ENCODE measurements at places on chromosomes 11 and 22.

- no peak for DNase-seq
These were observed 4.6 kb downstream of the CD151 start for GRCh38 chr11:837189-837989.

DNA sequence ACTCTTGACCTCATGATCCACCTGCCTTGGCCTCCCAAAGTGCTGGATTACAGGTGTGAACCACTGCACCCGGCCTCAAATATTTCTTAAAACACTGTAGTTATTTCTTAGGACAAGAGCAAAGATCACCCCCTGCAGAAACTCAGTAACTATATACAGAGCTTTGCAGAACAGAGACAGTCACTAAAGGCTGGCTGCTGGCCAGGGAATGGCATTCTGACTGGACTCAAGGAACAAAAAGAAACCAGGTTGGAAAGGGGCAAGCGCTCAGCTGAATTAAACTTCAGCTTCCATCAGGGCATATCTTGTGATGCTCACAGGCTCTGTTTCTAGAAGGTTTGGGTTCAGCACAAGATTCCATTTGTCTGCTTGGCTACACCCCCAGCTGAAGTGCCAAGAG, 95.8 kb downstream of the ADAMTS15 start:
- no peak for DNase-seq

DNA sequence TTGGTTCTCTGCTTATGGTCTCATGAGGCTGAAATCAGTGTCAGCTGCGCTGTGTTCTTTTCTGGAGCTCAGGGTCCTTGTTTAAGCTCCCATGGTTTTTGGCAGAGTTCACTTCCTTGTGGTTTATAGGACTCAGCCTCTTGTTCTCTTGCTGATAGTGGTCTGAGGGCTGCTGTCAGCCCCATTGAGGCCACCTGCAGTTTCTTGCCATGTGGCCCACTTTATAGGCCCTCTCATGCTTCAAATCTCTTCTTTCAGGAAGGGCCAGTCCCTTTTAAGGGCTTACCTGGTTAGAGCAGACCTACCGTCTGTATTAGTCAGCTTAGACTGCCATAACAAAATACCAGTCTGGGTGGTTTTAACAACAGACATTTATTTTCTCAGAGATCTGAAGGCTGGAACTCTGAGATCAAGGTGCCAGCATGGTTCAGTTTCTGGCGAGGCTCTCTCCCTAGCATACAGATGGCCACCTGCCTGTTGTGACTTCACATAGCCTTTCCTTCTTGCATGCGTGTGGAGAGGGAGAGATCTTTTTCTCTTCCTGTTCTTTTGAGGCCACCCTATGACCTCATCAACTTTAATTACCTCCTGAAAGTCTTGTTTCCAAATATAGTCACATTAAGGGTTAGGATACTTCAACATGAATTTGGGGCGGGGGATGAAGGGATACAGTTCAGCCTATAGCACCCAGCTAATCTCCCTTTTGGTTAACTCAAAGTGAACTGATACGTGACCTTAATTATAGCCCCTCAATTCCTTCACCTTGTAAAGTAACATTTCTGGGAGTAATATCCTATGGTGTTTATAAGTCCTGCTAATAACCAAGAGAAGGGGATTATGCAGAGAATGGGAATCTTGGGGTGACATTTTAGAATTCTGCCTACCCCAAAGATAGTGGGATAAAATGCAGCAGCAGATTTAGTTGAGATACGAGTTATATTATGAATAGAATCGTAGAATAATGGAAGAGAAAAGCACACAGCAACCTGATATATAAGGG, 131.8 kb downstream of the UVRAG start:
- DNase-seq: no peak

- DNase-seq: no peak
These were observed at the start of gene C11orf87 for GRCh38 chr11:109421981-109422869. Gene C11orf87 (plus strand): TSS chr11:109422190. CDS start chr11:109423634, 1,444 bp downstream.

DNA sequence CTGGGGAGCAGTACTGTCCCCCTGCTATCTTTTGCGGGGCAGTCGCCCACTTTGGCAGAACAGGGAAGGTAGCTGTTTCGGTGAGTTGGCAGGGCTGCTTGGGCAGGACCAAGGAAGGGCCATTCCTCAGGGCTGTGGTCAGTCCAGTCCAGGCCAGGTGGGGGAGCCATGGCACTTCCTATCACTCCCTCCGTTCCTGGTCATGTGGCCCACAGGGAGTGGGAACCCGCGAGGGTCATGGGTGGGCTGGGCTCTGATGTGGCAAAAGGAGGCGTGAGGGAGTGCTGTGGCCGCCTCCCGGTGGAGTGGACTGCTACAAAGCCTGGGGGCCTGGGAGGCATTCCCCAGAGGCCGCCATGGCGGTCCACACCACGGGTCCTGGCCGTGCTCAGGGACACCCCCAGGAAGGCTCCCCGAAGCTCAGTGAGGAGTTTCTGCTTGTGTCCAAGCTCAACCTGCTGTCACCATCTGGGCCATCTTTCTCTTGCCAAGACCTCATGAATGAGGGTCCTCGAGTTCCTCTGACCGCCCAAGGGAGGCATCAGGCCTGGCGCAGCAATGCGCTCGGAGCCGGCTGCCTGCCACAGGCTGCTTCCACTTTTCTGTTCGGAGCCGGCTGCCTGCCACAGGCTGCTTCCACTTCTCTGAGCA, 11.9 kb downstream of the CHID1 start:
- DNase-seq: no peak

GRCh38 chr11:26109658-26110368, 222.1 kb upstream of the ANO3 start:
- DNase-seq: no peak

GRCh38 chr11:44524751-44525201, 40.7 kb upstream of the CD82 start:
- DNase-seq: no peak

DNA sequence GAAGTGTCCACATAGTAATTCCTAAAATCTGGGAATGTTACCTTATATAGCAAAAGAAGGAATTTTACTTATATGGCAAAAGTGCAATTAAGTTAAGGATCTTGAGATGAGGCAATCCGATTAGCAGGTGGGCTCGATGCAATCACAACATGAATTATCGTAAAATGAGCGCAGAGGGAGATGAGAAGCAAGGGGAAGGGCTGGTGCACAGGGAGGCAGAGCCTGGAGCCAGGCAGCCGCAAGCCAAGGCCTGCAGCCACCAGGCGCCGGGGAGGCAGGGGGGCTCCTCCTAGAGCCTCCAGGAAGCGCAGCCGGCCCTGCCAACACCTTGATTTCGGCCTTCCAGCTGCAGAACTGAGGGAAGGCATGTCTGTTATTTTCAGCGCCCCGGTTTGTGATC, 85.7 kb downstream of the CELSR1 start:
- no peak for DNase-seq

DNA sequence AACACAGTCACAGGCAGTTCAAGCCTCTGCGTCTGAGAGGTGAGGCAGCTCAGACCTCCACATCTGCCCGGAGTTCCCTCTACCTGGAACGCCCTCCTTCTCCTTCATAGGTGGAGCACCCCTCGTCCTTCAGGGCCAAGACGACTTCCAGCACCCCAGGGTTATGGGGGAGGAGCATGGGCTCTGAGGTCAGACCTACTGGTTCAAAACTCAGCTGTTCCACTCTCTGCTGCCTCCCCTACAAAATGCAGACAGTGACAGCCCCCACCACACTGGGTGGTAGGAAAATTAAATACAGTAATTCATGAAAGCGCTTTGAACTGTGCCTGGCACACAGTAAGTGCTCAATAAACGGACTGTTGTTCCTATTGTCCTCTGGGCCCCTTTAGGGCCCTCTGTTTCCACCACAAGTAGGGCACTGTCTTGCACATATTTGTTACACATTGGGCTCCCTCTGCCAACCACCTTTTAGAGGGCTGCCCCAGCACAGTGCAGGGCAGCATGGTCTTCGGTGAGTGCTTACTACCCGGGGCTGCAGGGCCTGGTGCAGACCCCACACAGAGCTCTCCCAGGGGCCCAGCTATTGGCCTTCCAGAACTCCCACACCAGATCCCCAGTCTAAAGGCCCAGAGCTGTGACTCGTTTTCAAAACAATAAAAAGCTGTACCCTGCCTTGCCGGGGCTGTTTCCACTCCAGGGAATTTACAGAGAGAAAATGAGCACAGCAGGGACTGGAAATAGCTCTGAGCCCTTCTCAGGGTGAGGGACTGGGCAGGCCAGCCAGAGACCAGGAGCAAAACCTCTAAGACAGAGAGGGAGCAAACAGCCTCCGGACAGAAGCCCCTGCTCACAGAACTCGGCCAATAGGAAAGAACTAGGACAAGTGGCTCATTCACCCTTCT, 2.5 kb downstream of the TMEM184B start:
- DNase-seq: no peak

- DNase-seq: peak; percentile 42
These were observed 81.5 kb upstream of the PPARA start for GRCh38 chr22:46068593-46069491.

DNA sequence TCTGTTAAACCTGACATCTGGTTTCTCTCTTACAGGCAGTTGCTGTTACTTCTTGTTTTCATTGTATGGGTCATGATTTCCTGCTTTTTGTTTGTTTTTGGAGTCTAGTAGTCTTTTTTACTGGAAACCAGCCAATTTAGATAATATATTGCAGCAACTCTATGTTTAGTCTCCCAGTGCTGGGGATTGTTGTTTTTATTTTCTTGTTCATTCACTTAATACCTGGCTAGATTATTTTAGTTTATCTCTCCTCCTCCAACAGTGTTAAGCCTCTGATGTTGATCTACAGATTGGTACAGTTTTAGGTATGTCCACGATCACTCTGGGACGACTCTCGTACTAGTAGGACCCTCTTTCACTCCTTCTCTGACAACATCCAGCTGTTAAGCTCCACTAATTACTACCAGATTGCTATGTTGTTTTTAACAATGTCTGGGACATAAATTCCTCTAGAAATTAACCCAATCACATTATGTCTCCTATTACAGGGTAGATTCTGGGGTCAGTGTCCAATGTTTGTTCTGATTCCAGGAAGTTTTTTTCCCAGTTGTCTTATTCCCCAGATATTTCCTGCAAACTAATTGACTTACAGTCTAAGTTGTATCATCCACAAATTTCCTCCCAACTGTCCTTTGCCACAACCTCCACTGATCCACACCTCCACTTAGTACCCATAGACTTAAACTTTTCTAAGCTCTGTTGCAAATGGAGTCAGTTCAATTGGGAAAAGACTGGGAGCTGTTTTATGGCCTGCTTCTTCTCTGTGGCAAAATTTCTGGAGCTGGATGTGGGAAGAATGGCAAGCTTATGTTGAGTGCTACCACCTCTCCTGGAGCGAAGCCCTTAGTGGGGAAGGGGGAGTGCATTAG, 1280.6 kb upstream of the CNTN5 start:
- DNase-seq: no peak

GRCh38 chr11:117092951-117093590, 5.2 kb downstream of the SIK3 start:
- no peak for DNase-seq

DNA sequence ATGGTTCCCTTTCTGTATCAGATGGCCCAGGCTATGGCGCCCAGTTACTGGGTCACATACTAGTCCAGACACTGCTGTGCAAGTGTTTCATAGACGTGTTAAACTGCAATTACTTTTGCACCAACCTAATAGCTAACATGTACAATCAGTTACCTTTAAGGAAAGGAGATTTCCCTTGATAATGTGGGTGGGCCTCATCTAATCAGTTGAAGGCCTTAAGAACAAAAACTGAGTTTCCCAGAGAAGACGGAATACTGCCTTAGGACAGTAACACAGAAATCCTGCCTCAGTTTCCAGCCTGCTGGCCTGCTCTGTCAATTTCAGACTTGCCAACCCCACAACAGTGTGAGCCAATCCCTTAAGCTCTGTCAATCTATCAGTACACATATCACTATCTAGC, 229.9 kb upstream of the SYN3 start:
- no peak for DNase-seq

DNA sequence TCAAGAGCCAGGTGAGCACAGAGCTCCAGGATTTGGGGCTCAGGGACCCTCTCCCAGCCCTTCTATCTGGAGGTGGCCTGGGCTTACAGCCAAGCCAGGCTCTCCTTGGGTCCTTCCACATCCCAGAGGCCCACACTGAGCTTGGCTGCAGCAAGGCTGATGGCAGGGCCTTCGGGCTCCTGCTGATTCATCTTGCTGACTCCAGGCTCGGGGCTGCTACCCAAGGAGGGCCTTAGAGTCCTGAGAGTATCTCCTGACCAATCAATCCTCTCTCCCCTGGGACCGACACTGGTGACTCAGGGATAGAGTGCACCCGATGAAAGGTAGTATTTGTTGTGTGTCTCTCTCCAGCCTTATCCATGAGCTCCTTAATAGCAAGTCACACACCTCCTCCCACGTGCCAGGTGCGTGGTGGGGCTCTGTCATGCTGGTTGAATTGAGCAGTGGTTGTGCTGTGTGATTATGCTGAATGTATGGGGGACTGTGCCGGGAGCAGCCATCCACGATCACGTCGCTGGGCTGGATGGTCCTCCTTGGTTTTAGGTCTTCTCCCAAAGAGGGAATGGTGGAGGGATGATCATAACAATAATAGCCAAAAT, 62.3 kb downstream of the GRIK4 start:
- DNase-seq: no peak

GRCh38 chr22:22590136-22590891, 31.2 kb upstream of the PRAME start:
- DNase-seq: no peak

GRCh38 chr11:44483919-44484610, 81.4 kb upstream of the CD82 start:
- no peak for DNase-seq

GRCh38 chr22:33056690-33057089, 1.5 kb downstream of the SYN3 start:
- no peak for DNase-seq

DNA sequence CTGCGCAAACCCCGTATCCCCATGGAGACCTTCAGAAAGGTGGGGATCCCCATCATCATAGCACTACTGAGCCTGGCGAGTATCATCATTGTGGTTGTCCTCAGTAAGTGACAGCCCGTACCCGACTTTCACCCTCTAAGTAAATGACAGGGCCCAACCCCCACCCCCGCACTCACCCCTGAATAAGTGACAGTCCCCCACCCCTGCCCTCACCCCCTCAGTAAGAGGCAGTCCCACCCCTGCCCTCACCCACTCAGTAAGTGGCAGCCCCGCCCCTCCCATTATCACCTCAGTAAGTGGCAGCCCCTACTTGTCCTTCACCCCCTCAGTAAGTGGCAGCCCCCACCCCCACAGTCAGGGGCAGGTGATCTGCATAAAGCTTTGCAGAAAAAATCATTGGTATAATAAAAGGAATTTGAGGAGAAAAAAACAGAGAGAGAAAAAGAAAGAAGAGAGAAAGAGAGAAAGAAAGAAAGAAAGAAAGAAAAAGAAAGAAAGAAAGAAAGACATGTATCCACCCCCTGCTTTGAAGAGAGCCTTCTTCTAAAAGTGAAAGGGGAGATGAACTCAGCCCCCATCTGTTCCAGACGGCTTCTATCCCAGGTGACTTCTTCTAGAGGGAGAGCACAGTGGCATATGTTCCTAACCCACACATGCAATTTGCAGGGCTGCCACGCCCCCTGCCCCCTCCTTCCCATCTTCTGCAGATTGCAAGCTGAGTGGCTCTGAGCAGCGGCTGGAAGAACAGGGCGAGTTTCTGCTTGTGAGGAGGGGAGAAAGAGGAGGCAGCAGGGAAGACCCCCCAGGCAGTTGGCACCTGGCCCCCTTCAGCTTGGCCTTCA, 12.5 kb upstream of the SMIM35 start:
- DNase-seq: no peak
